ENCODE measurements at places on chromosomes 13 and 19.
A peak's percentile ranks its signal among the peaks of the same experiment; 100 is the strongest.

GRCh38 chr13:24822640-24823039, 58.7 kb downstream of the RNF17 start:
- no peak for DNase-seq

- no peak for DNase-seq
These were observed 1608.8 kb downstream of the OLFM4 start for GRCh38 chr13:54637366-54637765.

GRCh38 chr13:109918179-109918711, 131.9 kb upstream of the IRS2 start:
- DNase-seq, result peak; percentile 78

DNA sequence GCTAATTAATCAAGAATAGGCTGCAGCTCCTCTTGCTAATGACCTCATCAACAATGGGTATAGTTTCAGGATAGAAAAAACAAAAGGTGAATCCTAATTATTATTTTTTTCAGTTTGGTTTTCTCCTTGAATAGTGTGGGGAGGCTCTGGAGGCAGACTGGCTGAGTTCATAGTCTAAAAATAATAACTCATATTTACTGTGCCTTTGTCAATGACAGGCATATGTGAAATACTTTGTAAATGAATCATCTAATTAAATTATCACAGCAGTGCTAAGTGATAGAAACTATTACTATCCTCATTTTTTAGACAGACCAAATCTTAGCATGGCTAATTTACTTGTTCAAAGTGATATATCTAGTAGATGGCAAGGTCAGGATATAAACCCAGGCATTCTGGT, 1261.0 kb upstream of the SLC10A2 start:
- DNase-seq, result no peak

DNA sequence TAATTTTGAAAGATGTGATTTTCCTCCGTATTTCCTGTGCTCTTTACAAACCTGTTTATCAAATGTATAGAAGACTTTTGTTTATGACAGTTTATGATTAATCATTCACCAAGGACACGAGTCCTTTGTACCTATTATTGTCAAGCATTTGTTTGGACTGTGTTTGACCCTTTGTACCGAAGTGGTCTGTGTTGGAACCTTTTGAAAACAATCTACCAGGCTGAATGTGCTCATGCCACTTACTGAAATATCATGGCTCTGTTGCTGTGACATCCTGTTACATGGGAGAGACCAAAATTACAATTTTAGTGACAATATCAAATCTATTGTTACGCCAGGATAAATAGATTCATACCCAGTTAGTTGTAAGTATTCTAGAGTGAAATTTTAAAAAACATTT, 193.6 kb downstream of the IRS2 start:
- DNase-seq, result no peak

DNA sequence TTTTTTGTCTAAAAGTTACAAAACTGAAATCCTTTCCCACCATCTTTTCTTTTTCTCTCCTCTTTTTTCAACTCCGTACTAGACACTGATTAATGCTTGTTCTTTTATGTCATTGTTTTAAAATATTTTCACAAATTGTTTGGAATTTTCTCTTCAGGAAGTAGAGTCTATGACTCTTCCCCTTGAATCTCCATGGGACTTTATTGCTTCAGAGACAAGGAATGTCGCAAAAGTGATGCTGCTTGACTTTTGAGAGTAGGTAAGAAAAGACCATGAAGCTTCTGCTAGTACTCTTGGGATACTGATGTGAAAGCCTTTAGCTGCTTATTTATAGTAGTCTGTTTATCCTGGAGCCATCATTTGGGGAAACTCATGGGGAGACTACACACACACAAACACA, 260.1 kb upstream of the SLC10A2 start:
- no peak for DNase-seq

DNA sequence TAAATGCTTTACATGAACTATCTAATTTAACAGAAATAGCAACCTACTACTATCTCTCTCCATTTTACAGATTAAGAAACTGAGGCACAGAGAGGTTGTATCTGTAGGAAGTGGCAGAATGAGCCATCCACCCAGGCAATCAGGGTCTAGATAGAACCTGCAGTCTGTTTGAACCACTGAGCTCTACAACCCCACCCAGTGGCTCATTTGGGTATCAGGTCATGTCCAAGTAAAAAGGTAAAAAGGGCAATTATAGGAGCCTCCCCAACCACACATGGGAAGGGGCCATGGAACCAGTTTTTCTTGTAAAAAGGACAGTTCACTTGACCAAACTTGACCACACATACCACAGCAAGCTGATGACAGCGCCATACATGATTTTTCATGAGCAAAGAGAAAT, 92.9 kb upstream of the SGCG start:
- DNase-seq, result no peak

- no peak for DNase-seq
These were observed 76.7 kb downstream of the MBNL2 start for GRCh38 chr13:97298816-97299215.

GRCh38 chr19:48496959-48497727, 14.5 kb downstream of the LMTK3 start:
- DNase-seq, result no peak

GRCh38 chr19:3100331-3100730, 6.2 kb downstream of the GNA11 start:
- no peak for DNase-seq

DNA sequence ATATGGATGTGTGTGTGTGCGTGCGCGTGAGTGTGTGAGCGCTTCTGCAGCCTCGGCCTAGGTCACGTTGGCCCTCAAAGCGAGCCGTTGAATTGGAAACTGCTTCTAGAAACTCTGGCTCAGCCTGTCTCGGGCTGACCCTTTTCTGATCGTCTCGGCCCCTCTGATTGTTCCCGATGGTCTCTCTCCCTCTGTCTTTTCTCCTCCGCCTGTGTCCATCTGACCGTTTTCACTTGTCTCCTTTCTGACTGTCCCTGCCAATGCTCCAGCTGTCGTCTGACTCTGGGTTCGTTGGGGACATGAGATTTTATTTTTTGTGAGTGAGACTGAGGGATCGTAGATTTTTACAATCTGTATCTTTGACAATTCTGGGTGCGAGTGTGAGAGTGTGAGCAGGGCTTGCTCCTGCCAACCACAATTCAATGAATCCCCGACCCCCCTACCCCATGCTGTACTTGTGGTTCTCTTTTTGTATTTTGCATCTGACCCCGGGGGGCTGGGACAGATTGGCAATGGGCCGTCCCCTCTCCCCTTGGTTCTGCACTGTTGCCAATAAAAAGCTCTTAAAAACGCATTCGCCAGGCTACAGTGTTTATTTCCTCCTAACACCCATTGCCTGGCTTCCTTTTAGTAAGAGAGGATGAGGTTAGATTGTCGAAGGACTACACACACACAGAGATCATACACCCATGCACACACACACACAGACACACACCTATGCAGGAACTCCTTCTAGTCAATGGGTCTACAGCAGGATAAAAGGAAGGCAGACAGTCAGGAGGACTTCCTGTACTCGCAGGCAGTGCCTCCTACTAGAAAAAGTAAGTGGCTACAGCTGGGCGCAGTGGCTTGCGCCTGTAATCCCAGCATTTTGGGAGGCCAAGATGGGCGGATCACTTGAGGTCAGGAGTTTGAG, 7.1 kb downstream of the FOSB start:
- DNase-seq, result no peak

DNA sequence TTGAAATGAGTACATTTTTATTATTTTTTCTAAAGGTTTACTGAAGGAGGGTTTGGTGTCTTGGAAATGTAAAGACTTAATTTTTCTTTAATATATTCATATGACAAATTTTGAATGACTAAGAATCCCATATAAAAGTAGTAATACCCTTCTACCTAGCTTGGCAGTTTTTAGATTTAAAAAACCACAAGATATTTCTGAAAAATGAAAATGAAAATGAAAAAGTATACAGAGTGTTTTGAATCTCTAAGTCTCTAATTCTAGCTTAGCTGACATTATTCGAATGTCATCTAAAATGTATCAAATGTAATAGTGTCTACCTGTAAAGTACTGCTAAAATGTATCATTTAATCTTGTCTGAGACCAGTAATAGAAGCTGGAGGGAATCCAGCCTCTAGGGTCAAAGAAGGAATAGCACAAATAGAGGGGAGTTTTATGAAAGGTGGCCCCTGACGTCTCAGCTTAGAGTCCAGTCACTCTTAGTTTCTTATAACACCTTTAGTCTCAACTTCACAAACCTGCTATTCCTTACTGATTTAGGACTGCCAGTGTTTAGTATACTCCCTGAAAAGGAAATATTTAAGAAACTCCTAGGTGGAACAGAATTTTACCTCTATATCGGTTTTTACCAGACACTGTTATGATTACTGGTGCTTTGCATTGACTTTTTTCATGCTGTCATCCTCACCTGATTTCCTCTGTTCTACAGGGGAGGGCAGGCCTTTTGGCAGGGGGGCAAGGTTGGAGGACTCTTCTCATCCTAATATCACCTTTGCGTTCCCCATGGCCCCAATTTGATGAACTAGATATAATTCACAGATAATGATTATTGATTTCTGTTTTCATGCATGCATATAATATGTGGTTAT, 16.2 kb upstream of the MIR17HG start:
- no peak for DNase-seq

DNA sequence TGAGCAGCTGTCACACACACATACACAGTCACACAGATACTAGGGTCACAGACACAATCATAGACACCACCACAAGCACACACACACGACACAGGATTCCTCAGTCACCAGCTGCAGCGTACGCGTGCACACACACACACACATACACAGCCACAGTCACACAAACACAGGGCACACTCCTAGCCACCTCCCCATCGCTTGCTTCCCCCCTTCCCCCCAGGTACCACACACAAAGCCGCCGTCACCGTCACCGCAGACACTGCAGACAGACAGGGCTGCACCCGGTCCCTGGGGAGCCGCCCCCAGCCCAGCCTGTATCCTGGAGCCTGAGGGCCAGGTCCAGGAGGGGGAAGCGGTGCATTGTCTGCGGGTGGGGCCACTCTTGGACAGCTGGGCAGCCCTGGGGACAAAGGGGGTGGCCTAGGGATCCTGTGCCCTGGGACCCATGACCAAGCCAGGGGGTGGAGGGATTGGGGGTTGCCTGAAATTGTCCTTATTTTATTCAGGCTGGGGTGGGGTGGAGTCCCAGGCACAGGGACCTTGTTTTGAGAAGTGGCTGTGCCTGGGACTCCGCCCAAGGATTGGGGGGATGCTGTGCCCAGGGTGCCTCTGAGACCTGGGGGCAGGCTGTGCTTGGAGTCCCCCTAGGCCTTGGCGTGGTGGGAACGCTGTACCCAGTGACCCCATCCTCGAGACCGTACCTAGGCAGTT, 957 bp downstream of the NUMBL start:
- no peak for DNase-seq

- DNase-seq, result no peak
These were observed 11.9 kb upstream of the WDR18 start for GRCh38 chr19:972281-972680.

GRCh38 chr13:24899601-24900000, 135.6 kb downstream of the RNF17 start:
- DNase-seq, result no peak

DNA sequence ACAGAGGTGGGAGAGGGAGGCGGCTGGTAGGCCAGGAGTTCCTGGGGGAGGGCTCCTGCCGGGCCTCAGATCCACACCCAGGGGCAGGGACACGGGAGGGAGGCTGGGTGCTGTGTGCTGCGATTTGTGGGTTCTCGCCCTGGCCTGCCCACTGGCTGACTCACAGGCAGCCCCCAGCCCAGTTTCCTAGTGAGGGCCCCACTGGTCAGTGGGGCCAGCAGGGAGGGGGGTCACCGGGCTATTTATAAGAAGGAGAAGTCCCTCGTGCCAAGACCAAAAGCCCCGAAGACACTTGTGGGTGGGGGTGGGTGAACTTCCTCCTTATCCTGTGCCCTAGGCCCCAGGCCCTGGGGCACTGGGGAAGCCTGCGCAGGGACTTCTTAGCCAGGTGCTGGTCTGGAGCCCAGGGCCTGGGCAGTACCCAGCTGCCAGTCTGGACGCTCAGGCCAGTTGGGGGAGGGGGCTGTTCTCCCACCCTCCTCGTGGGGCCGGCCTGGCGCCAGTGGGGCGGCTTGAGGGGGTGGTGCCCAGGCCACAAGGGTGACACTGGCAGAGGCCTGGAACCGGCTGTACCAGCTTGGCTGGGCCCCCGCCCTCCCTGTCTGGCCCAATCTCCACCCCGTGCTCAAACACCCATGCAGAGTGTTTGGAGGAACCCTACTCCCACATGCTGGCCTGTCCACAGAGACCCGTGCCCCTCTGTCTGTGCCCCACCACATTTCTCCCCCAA, 5.0 kb upstream of the JUNB start:
- DNase-seq, result peak; percentile 89

GRCh38 chr13:72097568-72097967, 230.6 kb upstream of the DACH1 start:
- DNase-seq, result no peak

DNA sequence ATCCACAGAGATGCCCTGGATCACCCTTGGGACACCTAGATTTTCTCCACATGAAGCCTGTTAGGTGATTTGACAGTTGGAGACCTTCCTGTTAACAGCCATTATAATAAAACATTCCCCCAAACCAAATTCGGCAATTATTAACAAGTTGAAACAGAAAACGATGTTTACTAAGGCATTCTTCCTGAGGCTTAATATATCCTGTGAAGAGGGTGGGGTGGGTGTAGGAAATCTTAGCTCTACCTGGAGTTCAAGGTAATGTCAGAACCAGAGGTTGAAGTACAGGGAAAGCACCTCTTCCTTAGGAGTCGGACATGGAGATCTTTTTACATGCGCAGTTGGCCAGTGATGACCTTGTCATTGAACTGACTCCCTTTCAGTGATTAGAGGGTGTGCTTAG, 143.0 kb downstream of the FGF9 start:
- DNase-seq, result no peak

DNA sequence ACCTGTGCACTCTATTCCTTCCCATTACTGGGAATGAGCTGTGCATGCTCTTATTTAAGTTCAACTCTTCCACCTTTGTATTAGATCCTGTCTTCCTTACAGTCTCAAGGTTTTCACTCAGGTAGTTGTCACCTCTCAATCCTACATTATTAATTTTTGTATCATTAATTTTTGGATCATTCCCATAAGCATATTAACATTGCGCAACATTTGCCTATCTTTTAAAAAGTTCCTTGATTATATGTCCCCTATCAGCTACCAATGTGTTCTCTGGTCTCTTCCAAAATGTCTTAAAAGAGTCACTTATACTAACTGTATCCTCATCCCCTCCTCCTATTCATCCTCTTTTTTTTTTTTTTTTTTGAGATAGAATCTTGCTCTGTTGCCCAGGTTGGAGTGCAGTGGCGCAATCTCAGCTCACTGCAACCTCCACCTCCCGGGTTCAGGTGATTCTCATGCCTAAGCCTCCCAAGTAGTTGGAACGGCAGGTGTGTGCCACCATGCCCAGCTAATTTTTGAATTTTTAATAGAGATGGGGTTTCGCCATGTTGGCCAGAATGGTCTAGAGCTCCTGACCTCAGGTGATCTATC, 2.1 kb upstream of the RCBTB2 start:
- no peak for DNase-seq

DNA sequence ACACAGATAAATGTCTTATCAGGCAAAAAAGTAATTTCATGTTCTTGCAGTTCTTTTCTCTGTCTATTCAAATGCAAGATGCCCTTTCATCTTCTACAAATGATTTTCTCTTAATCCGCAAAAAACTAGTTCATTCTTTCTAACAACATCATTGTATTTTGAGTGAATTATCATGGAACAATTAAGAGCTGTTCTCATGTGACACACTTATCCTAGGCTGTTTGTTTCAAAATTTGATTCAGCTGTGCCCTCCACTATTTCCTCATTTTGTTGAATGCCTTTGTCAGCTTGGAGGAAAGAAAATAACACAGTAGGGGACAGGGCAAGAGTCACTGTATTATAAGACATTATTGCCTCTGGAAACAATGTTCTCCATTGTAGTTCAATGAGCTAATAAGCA, 396.9 kb downstream of the KCTD12 start:
- DNase-seq, result no peak

Measured in coronary artery (tissue), 2 donors.